Stimulated activated CD4-positive, alpha-beta T cell treated with anti-CD3 and anti-CD28 coated beads, TNF-alpha, amount 100 ng/mL, for 24 hours (primary cell): ENCODE measurements at places on chromosomes 7 and 10.

- DNase-seq, result no peak
These were observed 355.6 kb downstream of the ETV1 start for GRCh38 chr7:13633857-13634256.

DNA sequence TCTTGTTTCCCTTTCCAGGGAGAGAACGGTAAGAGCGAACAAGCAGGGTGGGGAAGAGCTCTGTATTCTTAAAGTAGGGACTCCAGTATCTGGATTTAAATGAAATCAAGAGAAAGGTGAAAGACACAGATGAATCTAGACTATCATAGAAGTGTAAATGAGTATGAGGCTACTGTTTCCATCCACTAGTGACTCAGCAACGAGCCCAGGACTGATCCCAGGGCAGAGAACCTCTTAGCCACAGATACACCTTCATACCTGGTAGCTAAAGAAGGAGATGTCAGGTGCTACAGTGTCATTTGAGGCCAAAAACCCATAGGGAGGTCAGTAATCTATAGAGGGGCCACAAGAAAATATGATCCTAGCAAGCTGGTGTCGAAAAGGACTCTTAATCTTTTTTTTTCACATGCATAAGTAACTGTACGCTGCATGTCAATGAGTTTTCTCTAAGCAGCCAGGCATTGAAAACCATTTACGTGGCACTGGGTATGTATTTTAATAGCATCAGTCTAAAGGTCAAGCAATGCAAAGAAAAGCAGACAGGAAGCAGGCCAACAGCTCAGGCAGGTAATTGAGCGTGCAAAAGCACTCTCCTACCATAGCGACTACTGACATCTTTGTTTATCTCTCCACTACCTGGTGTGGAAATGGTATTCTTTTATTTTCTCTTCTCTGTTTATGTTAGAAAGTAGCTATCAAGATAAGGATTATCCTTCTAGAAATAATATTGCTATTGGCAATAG, 91.5 kb upstream of the EGR2 start:
- no peak for DNase-seq

- no peak for DNase-seq
These were observed 49.2 kb upstream of the ANKRD1 start for GRCh38 chr10:90969947-90970673.

DNA sequence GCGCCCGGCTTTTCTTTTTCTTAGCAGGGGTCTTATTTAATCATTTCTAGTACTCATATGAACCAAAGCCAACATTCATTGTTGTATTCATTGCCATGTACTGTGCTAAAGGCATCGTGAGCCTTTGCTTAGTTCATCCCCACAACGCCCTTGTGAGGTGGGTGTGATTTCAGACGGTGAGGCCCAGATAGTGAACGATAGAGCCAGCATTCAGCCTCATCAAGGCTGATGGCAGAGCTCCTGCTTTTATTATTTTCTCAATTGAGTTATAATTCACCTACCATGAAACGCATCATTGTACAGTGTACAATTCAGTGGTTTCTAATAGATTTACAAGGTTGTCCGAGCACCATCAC, 50.1 kb downstream of the HK1 start:
- no peak for DNase-seq

DNA sequence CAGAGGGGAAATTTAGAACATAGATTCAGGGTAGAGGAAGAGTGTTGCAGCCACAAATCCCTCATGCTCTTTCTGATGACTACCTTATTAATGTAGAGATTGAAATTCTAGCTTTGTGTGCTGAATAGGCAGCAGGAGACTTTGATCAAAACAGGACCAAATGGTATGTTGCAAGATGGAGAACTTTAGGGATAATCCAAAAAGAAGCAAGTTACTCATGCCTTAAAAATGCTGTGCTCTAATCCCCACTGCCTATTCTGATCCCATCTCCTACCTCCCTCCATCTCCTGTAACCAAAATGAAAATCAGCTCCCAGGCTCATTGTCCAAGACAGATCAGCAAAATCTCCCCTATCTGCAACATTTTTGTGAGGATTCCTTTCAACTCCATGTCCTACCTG, 31.3 kb downstream of the CH25H start:
- no peak for DNase-seq

- no peak for DNase-seq
These were observed 27.3 kb downstream of the TFAM start for GRCh38 chr10:58412502-58412961.

- no peak for DNase-seq
These were observed 25.0 kb downstream of the SORCS3 start for GRCh38 chr10:104666106-104666505.

DNA sequence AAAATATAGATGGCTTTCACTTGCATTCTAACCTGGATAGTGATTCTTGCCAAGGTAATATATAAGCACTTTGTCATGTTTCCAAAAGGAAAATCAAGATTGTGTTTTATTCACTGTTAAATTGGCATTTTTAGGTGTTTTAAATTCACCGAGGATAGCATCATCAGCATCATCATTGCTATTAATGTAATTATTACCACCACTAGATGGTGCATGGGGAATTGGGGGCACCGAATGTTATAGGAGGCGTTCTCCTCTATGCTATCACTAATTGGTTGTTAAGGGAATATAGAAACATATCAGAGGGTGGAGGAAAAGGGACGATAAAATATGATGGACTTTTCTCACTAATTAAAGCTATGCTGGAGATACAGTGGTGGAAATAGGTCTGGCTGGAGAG, 95.5 kb downstream of the CELF2 start:
- DNase-seq, result no peak

DNA sequence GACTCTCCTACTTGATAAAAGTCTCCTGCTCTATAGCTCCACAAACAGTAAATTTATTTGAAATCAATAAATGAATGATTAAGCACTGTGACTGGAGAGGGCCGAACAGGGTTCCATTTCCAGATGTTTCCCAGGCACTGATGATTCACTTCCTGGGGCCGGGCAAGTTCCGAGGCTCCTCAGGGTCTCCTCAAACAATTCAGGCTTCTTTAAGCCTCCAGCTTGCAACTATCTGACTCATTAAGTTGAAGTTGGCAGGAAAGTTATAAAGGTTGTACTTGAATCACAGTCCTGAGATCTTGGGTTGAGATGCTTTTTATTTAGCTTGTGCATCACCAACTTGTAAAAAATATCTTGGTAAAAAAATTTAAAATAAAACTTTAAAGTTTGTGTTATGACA, 612.9 kb downstream of the DNAJB6 start:
- no peak for DNase-seq

DNA sequence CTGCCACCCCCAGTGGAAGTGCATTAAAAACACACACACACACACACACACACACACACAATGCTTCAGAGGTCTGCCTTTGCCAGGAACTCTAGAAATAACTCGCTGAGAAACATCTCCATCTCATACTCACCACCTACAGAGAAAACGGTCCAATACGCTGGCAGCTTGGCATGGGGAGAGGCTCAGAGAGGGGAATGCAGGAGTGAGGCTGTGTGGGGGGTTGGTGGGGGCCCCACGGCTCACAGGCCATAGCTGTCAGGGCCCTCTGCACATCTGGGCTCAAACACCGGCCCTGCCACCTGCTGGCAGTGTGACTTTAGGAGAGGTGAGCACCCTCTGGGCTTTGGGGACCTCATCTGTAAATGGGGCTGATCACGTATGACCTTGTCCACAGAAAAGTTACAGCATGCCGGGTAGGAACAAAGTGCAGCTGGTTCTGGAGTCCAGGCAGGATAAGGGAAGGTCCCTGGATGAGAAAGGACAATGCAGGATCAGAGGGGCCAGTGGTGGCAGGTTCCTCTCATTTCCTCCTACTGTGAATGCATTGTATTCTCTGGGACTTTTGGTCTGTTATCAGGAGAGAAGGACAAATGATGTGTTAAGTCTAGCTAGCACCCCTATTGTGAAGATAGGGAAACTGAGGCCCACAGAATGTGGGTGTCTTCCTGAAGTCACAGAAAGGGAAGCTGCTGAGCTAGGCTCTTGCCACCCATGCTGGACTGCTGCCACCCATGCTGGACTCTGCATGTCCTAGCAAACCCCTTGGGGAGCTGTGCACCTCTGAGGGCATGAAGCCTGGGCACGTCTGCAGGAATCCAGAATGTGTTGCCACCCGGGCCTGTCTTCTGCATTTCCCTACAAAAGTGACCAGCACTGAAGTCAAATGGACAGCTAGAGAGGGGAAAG, 404.6 kb downstream of the RPS24 start:
- DNase-seq, result no peak

GRCh38 chr10:99429517-99430095, 818 bp downstream of the GOT1 start:
- no peak for DNase-seq

- DNase-seq, result no peak
These were observed 445.1 kb upstream of the ZMIZ1 start for GRCh38 chr10:78623578-78624215.

- DNase-seq, result no peak
These were observed 117.9 kb upstream of the COL1A2 start for GRCh38 chr7:94276795-94277194.

GRCh38 chr10:28922127-28922526, 244.8 kb downstream of the BAMBI start:
- no peak for DNase-seq

DNA sequence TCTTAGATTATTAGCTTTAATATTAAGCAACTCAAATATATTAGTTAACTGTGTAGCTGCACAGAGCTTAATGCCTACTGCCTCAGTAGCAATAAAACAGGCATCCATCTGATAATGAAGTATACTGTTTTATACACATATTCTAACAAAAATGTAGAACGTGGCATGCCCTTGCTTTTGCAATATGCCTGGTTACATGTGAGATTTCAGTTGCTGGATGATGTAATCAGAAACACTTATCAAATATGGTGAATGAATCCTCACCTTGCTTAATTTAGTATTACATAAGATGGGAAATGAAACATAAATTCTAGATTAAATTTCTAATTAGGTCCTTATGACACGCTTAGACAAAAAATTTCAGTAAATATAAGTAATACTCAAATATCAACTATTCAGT, 8.0 kb downstream of the DNAJC1 start:
- DNase-seq, result no peak

- no peak for DNase-seq
These were observed 48.8 kb upstream of the SLC35B4 start for GRCh38 chr7:134365341-134366054.

GRCh38 chr7:150313870-150314269, 9.3 kb upstream of the LRRC61 start:
- DNase-seq, result no peak

GRCh38 chr10:60424971-60425370, 35.3 kb upstream of the ANK3 start:
- DNase-seq, result no peak

GRCh38 chr10:6232225-6232807, 29.6 kb downstream of the PFKFB3 start:
- no peak for DNase-seq

GRCh38 chr10:22612318-22612717, 102.1 kb downstream of the PIP4K2A start:
- no peak for DNase-seq

- DNase-seq, result no peak
These were observed 16.9 kb downstream of the KCNMA1 start for GRCh38 chr10:77620731-77621130.

GRCh38 chr10:124706462-124707143, 37.6 kb downstream of the FAM53B start:
- no peak for DNase-seq

GRCh38 chr7:70426249-70426880, 705.6 kb upstream of the GALNT17 start:
- no peak for DNase-seq

- no peak for DNase-seq
These were observed 296.7 kb downstream of the GLRX3 start for GRCh38 chr10:130432850-130433249.
